NCI-H1436 (cell line): ENCODE measurements at places on chromosomes 6 and 20.

DNA sequence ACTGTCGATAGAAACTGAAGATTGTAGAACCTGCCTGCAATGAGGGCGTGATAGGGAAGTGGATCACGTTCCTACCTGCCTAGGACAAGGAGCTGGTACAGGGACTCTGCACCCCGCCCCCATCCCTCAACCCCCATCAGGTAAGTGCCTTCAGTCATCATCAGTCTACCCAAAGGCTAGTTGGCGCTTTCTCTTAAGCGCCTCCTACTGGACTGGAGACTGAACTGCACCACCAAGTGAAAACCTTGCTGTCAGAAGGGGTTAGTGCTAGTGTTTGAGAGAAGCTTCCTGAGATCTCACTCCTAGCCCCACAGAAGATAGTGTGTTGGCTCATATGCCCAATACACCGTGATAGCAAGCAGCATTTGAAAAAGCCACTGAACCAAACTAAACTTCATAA is 706.5 kb upstream of the MAN1A1 start:
- no peak for DNase-seq

DNA sequence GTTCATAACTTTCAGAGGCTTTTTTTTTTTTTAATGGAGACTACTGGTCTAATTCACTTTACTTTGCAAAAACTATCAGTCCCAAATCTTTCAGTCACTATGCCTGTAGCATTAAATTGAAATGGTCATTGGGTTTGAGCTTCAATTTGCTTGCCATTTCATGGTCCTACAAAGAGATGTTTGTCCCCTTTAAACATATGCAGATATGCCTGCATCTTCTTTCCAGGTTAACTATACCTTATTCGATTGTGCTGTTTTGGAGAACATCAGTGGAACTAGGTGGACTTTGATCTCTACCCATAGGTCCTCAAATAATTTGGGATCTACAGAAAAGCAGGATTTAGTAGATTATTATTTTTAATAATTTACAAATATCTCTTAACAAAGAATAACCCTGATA is 4.6 kb downstream of the POU3F2 start:
- no peak for DNase-seq

DNA sequence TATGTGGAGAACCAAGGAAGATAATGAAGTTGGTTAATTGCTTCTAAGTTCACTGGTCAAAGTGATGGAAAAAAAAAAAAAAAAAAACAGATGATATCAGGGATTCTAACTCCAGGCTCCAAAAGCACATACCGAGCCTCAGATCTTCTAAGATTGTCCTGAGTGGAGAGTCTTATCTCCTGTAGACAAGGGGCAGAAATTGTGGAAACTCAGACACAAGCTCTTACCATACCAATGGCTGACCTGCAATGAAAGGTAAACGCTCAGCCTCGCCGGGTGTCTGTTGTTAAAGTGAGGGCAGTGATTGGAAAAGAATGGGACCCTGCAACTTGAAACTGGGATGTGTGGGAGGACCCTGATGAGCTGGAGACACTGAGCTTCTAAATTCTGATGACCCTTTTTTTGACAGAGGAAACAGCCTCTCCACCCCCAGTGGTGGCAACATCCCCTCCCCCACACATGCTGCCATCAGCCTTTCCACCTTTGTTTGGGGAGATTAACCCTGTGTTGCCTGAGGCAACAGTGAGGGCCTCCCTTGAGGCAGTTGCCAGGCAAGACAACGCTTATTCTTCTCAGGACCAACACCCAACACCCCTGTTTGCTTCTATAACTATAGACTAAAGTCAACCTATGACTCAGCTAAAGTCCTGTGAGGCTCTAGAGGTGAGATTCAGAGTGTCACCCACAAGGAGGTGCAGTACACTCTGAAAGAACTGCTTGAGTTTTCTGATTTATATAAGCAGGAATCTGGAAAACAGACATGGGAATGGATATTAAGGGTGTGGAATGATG is 154.0 kb downstream of the THBS2 start:
- no peak for DNase-seq

DNA sequence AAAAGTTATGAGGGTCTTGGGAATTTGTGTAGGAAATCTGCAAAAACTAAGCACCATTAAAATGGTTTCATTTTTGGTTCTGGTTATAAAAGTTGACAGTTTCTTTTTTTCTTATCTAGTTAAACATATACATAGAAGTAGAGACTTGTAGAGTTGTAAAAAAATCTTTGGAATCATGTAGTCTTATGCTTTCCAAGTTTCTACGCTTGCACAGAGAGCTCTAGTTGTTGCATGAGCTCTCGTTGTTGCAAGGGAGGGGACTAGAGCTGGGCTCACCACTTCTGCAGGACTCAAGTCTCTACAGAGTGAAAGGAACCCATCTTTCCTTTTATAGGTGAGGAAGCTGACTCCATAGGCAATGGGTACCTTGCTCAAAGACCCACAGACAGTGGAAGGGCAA is 21.6 kb upstream of the CCN2 start:
- DNase-seq: no peak

DNA sequence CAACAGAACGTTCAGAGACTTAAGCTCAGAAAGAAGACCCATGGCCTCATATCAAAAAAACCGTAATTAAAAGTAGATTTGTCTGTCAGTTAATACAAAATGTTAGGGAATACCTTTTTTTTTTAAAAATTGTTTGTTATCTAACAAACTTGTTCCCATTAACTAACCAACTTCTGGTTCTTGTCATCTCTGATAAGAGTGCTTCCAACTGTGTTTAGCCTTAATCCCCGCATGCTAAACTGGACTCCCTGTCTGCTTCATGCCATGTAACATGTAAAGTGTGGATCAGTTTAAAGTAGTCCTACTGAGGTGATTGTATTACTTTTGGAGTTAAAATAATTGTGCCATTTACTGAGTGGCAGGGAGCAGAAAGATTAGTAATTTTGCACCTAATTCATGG is 6.3 kb downstream of the JARID2 start:
- no peak for DNase-seq

DNA sequence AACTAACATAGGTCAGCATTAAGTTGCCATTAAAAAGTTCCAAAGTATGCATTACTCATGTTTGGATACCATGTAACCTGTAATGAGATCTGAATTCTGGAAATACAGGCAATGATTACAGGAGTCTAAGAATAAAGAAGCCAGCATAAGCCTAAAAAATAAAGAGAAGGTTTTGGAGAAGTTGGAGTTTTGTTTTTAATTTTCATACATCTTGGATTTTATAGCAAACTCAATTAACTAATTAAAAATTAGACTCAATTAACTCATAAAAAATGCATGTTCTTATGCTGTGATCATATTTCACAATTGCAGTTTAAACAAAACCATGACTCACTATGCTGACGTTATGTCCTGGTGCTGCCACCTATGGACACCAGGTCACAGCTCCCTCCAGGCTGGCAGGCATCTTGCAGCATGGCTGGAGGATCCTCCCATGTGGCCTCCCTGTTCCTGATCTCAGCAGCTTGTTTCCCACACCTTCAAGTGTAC is 648.8 kb upstream of the AGPAT4 start:
- DNase-seq: no peak

- no peak for DNase-seq
Observed at GRCh38 chr6:43771858-43772680, 2.1 kb downstream of the VEGFA start.

DNA sequence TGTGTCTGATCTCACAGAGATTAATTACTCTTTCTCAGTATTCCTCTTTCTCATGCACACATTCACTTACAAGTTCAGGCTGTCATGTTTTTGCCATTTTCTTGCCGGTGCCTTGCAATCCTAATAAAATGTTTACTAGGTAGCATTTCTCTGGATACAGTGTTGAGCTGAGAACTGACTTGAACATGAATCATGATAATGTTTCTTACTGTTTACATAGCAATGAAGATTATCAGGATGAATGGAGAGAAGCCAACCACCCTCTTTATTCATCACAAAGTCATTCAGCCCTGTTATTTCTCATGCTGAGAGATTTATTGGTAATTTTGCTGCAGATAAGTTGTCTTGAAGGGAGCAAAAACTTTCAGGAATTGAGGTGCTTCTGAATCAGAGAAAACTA is 185.5 kb upstream of the ECI2 start:
- DNase-seq: no peak

DNA sequence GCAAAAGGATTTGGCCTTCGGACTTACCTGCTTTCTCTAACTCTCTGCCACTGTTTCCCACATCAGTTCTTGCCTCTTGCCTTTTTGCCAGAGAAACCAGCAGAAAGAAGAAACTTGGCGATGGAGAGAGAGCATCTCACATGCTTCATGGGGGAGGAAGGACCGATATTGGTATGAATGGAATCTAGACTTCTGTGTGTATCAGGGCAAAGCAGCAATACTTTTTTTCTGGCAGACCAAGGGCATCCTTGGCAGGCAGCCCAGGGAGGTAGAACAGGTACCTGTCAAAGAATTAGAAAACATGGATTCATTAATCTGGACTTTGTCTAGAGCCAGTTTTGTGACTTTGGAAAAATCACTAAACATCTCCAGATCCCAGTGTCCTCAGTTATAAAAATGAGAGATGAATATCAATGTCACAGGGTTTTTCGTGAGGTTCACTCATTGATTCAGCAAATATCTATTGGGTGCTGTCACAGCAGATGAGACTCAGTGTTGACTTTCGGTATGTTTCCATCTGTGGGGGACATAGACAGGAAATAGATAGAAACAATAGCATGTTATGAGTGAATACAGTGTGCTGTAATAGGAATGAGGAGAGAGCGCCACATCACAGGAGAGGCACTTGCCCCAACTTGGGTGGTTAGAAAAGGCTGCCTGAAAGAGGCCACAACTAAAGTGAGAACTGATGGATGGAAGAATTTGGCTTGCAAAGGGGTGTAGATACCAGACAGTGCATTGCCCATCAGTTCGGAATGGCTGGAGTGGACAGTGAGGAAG is 114.1 kb downstream of the CD83 start:
- no peak for DNase-seq

DNA sequence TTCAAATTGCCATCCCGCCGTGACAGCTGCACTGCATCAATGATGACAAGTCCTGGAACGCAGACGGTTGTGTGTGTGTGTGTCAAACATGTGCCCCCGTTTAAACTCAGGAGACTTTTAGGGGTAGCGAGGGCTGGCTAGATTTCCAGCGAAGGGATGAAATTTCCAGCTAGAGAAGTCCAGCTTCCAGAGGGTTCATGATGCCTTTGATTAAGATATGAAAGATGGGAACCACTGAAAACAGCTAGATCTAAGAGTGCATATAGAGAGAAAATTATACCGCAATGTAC is 644 bp downstream of the KIZ start:
- DNase-seq: no peak

DNA sequence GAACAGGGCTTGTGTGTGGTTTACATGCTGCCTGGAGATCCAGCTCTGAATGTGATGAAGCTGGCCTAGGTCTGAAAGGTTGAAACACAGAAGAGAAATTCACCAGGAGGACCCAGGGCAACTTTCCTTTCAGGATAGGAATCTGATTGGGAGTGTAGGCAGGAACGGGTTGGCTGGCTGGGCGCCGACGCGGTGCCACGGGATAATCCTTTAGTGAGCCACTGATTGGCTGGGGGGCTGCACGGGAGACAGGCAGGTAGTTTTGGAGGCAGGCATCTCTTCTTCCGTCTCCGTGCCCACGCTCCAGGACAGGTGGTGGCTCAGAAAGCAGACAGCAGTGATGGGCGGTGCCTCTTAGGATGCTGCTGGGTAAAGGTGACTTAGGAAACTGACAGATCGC is 294.6 kb downstream of the CDH4 start:
- no peak for DNase-seq

GRCh38 chr20:17379651-17380050 is 151.5 kb downstream of the BFSP1 start:
- DNase-seq: no peak

DNA sequence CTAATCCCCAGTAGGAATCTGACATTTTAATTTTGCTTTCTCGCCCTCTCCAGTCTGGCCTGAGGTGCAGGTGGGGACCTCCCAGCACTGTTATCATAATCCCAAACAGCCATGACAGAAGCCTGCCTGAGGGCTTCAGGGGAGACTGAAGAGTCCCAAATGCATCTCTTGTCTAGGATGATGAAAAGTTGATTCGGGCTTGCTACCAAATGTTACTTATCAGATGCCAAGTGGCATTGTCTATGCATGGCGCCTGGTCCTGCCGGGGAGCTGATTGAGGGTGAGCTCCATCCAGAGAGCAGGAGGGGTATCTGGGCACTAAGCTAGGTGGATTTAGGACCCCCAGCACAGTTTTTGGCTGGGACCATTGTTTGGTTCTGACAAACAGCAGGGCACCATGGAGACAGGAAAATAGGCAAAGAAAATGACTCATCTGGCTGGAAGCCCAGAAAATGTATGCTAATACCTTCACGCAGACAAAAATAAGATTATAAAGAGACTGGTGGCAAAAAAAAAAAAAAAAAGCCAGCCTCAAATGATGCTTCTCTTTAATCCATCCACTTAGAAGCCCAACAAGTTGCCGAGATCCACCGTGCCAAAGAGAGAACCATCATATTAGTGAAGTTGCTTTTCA is 513.7 kb upstream of the SULF2 start:
- no peak for DNase-seq

DNA sequence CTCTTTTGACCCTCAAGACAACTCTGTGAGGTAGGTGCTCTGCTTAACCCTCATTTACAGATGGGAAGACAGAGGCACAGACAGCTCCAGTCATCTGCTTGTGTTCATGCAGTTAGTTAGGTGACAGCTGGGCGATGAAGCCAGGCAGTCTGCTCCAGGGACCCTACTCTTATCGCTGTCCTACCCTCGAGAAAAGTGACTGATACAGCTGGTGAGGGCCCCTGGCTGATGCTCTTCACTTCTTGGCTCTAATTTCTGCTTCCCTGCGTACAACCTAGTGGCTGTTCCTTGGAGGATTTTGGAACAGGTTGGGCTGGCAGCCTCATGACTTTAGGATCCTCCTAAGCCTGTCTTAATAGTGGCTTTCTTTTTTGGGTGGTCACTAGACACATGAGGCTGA is 9.1 kb upstream of the TJAP1 start:
- no peak for DNase-seq
